LHCN-M2 (cell line): ENCODE measurements at places on chromosomes 6 and 20. TPM values are rescaled to one million over a fixed set of nuclear protein-coding genes. Genes with fewer than 3 reads are reported as not detected.
A peak's percentile ranks its signal among the peaks of the same experiment; 100 is the strongest.

- no peak for DNase-seq
Observed at GRCh38 chr6:77017537-77017936, 445.8 kb downstream of the HTR1B start.

DNA sequence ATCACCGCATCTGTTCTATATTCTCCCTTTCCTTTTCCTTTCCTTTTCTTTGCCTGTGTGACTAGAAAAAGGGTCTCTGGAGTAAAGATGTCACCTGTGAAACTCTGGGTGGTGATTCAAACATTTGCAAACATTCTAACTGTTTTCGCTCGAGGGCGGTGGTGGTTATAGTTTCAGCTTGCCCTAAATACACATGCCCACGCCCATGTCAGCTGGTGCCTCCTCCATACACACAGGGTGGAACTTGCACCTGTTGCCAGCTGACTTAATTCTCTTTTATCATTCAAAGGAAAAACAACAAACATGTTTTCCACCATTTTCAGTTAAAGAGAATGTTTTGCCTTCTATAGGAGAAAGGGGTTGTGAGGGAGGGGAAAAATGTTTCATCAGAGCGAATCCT, 381.9 kb upstream of the ARID1B start:
- DNase-seq = no peak

NR2E1 gene
- total RNA-seq = not detected in 2 replicates

DNA sequence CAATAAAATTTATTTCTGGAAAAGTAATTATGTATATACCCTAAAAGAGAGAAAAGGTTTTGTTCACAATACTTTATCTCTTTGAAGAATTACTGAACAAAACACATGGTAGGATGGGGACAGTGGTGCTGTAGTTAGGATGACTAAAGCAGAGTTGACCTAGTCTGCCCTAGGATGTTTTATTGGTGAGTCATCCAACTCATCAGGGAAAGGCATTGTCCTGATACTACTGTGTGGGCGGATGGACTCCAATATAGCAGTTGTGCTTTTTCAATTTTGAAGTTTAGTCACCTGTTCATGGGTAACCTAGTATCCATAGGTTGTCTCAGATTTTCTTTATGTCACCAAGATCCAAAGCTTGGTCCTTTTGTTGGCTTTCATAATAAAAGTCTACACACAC, 53.3 kb upstream of the EYS start:
- DNase-seq = peak; percentile 1

- DNase-seq = no peak
Observed at GRCh38 chr6:34159844-34160243, 14.0 kb upstream of the GRM4 start.

DNA sequence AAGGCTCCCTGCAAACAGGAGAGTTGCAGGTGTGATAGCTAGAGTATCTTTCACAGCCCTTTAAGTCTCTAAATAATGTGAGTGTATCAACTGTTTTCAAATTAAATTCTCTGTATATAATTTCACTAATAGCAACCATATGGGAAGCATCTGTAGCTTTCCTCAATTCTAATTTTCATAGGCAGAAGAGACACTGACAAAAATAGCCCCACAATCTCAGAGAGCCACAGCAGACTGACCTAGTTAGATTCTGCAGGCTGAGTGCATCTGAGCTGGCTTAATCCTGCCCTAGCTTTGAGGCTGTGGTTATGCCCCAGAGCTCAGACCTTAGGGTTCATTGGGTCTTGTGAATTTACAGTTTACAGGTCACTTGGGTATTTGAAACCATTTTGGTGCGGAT, 63.9 kb downstream of the MAP7 start:
- DNase-seq = no peak

DNA sequence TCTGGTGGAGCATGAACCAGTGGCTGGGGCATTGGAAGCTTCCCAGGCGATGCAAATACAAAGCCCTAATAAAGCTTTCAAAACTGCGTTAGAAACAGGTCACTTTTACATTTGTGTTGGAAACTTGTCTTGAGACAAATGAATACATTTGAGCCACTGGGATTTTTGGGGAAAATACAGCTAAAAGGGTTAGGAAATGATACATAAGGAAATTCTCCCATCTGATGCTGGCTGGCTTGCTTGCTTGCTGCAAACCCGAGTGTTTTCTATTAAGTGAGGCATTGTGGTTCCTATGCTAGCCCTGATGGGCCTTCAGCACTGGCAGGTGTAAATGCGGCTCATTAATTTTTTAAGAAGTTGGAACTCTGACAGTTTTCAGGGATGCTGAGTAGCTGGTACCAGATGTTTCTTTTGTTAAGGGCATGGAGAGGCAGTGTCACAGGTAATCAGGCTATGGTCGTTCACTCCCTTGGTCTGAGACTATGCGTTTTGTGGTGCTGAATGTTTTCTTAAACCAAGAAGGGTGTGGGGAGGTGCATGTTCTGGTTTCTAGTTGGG, 35.2 kb downstream of the RREB1 start:
- no peak for DNase-seq

HLA-G gene
- total RNA-seq = not detected in 2 replicates

GRCh38 chr6:88380083-88380482, 213.9 kb upstream of the CNR1 start:
- peak; percentile 54 for DNase-seq

MEI4 gene
- not detected in 2 replicates for total RNA-seq

DNA sequence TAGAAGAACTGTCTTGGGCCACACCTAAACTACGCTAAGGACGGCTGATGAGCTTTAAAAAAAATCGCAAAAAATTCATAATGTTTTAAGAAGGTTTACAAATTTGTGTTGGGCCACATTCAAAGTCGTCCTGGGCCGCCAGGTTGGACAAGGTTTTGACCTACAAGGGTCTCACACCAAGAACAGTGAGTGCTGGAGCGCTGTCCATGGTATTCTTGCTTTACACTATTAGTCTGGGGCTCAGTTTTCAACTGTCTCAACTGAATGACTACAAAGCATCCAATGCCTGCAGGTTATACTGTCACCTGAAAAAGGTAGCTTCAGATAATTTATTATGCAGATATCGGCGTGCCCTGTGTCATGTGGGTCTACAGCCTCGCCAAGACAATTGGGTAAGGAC, 3.7 kb upstream of the FAXC start:
- DNase-seq = no peak

DNA sequence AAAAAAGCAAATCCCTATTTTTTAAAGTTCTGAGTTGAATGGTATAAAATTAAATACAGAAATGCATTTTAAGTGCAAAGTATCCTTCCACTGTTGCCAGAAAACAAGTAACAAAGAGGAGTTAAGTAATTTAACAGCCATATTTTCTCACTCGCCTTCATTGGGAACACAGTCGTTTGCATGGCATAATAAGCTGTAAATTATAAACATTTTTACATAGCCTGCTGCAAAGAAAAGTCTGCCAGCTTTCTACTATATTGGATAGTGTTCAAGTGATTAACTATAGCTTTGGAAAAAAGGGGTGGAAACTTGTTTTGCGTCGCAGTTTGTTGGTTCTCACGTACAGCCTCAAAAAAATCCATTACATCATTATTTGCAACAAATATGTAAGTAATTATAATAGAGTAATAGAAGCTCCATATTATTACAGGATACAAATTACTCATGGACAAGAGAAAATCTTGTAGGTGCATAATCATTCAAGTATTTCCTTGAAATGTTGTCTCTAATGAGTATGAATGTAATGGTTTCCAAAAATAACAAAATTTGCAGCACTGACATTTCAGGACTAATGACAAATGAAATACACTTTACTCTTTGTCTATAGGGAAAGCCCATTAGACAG, 139.3 kb downstream of the PDSS2 start:
- no peak for DNase-seq

GRCh38 chr20:2118783-2119182, 17.2 kb downstream of the STK35 start:
- DNase-seq = no peak

DNA sequence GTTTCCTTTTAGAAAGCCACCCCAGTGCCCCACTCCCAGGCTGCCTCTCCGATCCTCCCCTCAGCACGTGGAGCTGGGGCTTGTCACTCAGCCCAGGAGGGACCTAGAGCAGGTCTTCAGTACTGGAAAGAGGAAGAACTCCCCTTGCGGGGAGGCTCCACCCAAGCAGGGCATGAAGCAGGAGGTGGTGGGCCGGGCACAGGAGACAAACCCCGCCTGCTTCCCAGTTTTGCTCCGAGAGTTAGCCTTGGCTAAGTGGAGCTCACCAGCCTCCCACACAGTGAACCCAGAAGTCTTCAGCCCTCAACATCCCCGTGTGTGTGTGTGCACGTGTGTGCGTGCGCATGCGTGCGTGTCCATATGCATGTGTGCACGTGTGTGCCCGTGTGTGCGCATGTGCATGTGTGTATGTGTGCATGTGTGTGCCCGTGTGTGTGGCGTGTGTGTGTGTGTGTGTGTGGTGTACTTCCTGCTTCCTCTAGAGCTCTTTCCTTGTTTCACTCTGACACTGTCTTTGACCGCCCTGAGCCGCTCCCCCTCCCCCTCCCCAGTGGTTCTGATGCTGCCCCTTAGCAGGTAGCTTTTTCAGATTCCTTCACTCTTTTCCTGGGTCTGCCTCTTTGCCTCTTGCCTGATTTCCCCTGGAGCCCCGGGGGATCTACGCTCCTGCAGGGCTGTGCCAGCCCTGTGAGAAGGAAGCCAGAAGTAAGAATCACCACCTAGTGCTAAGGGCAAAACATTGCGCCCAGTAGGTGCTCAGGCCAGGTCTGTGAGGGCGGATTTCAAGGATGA, 239.8 kb downstream of the CDC5L start:
- no peak for DNase-seq

- DNase-seq = peak; percentile 81
Observed at GRCh38 chr6:28643017-28643740, 117.5 kb downstream of the GPX5 start.

C20orf144 gene
- 0.06 and 0.11 TPM in 2 replicates for total RNA-seq

GSTA5 gene
- not detected in 2 replicates for total RNA-seq

DNA sequence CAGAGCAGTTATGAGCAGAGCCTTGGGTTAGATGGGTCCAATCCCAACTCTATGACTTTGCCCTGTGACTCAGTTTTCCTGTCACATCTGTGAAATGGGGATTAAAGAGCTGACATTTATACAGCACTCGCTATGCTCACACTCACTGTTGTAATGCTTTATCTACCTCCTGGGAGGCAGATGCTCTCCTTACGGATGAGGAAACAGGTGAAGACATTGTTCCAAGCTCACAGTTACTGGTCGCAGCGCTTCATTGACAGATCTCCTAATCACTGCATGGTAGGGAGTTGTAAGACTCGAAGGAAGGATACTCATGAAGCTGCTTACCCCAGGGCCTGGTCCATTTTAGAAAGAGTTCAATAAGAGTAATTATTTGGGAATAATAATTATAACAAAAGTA, 2.9 kb upstream of the MYLK2 start:
- DNase-seq = no peak

- DNase-seq = no peak
Observed at GRCh38 chr6:4913705-4914419, 90.0 kb downstream of the RPP40 start.

UBE2C gene
- total RNA-seq = 235 and 279 TPM in 2 replicates

- DNase-seq = peak; percentile 82
Observed at GRCh38 chr20:32031007-32031958, 20.8 kb upstream of the HCK start.

DNA sequence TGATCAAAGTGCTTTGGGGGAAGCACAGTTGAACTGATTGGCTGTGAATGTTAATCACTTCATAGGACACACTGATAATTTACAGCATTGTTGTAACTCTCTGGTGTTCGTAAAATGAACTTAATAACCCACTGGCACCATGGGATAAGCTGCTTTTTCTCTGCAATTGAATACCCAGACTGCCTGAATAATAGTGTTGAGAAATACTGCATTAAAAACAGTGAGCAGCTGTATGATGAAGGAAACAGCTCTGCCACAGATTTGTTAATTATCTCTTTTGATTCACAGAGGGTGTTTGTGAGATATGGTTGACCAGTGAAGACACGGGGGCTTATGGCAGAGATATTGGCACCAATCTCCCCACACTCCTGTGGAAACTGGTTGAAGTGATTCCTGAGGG, 420.9 kb downstream of the CDKAL1 start:
- no peak for DNase-seq

RBM38 gene
- 7.4 and 8.6 TPM in 2 replicates for total RNA-seq

- no peak for DNase-seq
Observed at GRCh38 chr20:51729771-51730170, 38.4 kb downstream of the ATP9A start.

GRCh38 chr20:37365760-37366638, 20.1 kb downstream of the SRC start:
- no peak for DNase-seq

DNA sequence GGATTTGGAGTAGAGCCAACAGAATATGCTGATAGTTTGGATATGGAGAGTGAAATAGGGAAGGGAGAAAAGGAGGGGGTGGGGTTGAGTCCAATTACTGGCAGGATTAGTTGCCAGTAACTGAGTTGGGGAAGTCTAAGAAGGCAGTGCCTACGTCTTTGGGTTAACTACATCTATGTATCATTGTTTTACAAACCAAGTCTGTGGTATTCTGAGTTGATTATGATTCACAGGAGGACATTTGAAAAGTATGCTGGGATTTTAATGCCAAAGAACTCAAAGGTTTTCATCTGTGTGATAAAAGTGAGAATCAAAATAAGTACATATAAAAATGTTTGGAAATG, 14.7 kb downstream of the DSE start:
- peak; percentile 68 for DNase-seq

DNA sequence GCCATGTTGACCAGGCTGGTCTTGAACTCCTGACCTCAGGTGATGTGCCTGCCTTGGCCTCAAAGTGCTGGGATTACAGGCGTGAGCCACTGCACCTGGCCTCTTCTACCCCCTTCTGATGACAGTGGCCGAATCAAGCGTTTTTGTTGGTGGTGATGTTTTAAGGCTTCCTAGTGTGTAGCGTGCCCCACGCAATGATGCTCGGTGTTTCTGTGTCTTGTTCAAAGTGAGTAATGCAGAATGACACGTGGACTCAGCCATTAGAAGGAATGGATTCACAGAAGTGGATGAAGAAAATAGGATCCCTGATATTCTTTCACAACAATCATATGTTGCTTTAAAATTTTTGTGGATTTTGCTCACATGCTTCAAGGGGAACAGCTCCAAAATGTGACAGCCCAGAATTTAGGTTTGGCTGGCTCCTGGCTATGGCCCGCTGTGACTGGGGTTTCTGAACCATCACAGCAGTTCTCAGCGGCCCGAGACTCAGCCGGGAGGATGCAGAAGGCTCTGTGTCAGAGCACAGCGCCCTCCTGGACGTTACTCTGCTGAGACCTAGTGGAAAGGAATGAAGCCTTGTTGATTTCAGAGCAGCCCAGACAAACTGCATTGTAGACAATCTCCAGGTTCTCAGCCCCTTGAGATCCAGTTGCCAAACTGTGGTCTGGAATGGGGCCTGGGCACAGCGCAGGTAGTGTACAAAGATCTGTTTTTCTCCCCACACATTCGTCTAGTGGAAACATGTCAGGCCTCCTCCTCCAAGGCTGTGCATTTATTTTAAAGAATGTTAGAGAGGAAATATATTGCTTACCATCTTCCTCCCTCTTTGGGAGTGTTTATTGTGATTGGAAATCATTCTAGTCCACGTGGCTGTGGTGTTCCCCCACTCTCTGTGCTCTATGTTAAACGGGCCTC, 57.6 kb upstream of the TIAM2 start:
- no peak for DNase-seq

BMP6 gene
- total RNA-seq = 0.06 TPM in 2 replicates

DNA sequence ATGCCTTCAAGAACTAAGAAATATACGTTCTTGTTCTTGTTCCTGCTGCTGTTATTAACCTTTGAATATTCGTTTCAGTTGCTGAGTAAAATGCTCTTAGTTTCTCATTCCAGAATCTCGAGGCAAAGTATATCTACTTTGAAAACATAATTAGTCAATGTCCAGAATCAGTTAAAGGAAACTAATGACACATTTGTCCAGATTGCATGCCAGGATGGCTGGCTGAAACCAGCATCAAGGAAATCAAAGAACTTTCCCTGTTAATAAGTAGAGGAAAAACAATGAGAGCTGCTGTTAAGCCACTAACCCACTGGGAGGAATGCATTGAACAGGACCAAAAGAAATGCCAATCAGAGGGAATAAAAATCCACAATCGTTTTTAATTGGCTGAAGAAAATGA, 196.9 kb downstream of the ALDH8A1 start:
- no peak for DNase-seq
